ENCODE measurements at places on chromosomes 2 and 18.

- no peak for DNase-seq
Observed at GRCh38 chr18:76162886-76163285, 332.2 kb downstream of the ZNF516 start.

DNA sequence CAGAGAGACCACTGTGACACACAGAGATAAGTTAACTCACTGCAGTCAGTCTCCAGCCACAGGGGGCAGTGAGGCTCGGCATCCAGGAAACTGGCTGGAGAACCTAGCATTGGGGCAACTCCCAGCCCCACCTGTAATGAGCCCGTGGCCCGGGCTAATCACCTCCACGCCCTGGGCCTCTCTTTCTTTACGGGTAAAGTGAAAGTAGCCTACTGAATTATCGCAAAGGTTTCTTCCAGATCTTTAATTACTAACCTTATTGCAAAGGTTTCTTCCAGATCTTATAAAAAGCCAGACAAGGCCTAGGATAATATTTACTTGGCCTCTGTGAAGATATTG, 45.7 kb upstream of the ACAA2 start:
- no peak for DNase-seq

DNA sequence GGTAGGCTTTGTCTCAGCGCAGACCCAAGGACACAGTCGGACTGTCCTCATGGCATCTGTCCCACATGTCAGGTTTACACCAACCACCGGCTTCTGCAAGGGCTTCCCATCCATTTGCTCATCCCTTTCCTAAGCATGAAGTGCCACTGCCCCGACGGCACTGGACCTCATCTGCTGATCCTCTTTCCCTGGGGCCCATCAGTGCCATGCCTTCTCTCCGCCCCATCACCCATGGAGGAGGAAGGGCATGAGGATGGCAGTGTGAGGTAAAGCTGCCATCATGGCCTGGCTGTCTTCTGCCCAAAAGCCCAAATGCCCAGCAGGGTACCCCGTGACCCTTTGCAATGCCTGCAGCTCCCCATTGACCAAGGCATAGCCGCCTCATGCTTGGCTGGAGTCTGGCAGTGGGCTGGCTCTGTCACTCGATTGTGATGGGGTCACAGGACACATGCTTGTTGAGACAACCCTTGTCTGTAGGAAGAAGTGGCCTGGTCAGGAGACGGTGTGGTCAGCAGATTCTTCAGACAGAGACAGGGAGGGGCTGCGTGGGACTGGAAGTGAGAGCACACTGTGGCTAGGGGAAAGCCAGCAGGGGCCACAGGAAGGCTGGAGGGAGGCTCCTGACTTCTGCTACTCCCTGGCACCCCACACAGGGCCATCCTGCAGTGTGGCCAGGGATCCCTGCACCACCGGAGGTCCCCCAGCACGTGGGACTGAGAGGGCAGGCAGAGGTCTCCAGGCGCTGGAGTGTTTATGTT, 493.7 kb upstream of the HS6ST1 start:
- no peak for DNase-seq

DNA sequence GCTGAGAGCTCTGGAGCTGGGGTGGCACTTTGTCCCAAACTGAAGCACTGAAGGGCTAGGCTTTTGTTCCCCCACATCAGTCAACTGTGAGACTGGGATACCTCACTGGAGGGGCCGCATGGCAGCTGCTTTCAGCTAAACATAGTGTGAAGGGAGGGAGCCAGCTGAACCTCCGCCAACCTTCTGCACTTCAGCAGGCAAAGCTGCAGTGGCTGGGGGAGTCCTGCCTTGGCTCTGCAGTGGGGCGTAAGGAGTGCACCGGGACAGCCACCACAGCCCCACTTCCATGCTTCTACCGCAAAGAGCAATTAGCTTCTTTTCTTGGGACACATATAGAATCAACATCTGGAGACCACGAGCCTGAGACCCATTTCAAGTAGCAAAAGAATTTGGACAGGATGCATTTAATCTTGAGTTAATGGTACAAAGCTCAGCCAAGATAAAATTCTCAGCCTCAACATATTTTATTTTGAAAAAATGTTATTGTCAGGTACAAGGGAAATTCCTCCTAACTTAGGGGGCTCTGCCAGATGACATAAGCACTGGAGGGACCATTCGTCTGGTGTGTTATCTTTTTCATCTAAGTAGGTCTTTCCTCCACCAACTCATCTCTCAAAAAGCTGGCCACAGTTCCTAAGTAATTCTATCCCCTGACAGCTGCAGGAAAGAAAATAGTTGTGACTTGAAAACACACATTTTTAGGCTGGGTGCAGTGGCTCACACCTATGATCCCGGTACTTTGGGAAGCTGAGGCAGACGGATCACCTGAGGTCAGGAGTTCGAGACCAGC, 25.6 kb upstream of the MYCN start:
- DNase-seq = peak; percentile 79

- DNase-seq = no peak
Observed at GRCh38 chr2:158024288-158024898, 77.3 kb upstream of the UPP2 start.

GRCh38 chr2:135800513-135801460, 36.2 kb downstream of the LCT start:
- DNase-seq = no peak

GRCh38 chr2:187544371-187545080, 9.7 kb downstream of the TFPI start:
- no peak for DNase-seq

GRCh38 chr2:109256921-109257320, 127.9 kb downstream of the SH3RF3 start:
- no peak for DNase-seq

DNA sequence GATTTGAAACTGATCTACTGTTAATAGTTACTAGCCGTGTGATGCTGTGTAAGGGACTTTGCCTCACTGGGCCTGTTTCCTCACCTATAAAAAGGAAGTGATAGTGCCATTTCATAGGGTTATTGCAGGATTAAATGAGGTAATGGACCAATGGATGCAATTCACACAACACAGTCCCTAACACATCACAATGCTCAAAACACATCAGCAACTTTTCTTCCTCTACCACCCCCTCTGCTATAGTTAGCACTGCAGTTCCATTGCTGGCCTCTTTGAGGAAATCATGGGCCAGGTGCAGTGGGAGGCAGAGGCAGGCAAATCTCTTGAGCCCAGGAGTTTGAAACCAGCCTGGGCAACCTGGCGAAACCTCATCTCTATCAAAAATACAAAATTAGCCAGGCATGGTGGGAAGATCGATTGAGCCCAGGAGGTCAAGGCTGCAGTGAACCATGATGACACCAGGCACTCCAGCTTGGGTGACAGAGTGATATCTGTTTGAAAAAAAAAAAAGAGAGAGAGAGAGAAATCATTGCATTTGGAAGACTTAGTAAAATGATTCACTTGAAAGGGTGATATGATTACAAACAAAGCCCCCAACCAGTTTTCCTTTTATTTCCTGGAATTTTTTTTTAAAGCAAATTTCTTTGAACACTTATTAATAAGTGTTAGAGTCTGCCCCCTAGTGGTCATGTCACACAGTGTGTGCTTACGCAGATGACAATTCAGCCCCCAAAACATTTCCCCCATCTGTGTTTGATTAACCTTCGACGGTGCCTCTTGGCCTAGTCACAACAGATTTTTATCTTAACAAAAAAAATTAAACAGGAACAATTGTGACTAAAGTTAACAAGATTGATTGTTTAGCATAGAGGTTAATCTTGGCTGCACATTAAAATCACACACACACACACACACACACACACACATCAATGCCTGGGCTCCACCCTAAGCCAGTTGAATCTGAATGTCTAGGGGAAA, 88.6 kb upstream of the BCL11A start:
- DNase-seq = no peak

GRCh38 chr2:127197475-127198385, 22.4 kb downstream of the CYP27C1 start:
- DNase-seq = peak; percentile 74

DNA sequence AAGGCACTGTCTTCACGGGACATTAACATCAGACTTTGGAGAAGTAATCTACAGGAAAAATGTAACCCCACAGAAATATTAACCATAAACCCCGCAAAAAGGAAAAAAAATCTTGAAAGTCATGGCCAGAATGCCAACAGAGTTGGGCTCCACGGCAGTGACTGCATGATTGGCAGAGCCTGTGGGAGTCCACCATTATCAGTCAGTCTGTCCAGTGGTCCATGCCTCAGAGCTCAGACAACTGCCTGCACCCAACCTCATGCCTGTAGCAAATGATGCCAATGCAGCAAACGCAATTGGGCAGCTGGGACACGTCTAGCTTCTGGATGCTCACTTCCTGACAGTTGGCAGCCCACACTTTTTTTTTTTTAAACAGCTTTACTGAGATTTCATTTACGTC, 5.1 kb upstream of the PPIG start:
- no peak for DNase-seq

- DNase-seq = no peak
Observed at GRCh38 chr2:158276619-158277471, 175.2 kb downstream of the UPP2 start.

GRCh38 chr2:1132328-1132969, 181.8 kb downstream of the SNTG2 start:
- no peak for DNase-seq

GRCh38 chr2:73175663-73176204, 26.6 kb upstream of the NOTO start:
- DNase-seq = peak; percentile 77

Data from right forelimb (tissue), 1 donor.